CD4-positive, alpha-beta T cell treated with Interleukin-4 for 1 hour (primary cell): ENCODE measurements at places on chromosomes 1 and 21.

DNA sequence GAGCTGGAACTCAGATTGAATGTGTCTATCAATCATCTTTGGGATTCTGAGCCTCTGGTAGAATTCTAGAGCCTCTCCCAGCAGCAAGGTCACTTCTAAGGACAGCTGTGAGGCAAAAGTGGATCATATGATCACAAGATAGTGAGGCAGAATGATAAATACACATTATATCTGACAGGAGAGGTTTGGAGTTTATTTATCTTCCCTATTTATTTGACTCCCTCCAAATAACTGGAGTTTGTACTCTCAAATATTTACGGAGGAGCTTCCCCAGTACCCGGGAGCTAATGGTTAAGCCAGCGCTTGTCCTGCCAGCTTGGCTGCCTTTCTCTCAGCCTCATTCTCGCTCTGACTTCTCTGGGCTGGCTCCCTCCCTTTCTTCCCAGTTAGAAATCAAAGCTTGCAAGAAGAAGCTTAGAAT, 2.3 kb downstream of the HMGCS2 start:
- no peak for DNase-seq

GRCh38 chr1:13595411-13595810, 11.8 kb downstream of the PDPN start:
- no peak for DNase-seq

DNA sequence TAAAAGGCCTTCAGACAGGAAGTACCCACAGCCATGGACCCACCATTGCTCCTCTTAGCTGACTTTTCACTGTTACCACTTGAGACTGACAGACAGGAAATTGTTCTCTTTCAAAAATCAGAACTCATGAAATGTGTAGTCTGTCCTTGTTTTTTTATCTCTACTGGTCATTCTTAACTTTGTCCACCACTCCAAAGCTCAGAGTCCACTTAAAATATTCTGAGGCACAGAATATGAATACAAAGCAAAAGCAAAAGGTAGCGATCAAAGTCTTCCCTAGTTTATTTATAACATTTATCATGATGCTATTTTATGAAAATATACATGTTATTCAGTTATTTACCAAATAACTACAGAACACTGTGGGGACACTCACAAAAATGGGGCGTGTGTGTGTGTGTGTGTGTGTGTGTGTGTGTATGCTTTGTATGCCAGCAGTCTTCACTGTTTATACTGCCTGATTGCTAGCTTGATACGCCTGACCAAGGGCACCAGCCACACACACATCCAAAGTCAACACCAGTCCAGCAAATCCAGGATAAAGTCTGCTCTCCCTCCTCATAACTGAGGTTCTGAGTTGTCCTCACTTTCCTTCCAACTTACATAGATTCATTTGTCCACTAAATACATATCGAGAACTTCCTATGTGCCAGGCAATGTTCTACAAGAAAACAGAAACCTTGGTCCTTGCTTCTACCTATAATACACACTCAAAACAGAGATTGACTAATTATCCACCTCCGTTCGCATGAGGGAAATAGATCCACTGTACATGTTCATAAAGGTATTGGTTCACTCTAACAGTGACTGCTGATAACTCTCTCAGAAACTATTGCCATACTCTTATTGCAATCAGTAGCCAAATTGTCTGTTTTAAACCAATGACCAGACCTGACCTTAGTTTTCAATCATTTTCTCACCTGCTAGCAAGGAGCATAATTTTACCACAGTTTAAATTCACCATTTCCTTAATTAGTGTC, 79.4 kb downstream of the ERICH3 start:
- DNase-seq, result no peak

DNA sequence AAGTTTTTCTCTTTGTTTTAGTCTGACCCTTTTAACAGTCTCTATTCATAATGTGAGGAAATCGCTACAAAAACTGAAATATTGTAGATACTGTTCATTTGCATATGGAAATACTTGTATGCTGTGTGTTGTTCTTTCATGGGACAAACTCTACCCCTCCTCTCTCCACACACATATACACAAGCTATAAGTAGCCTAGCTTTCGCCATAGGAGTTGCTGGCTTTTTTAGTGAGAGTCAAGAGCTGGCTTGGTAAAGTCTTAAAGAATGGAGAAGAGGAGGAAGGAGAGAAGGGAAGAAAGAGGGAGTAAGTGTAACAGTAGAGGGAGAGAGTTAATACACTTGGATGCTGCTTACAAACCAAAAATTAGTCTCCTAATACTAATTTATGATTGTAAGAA, 115.6 kb downstream of the RABGAP1L start:
- no peak for DNase-seq

GRCh38 chr1:20037877-20038276, 32.1 kb upstream of the PLA2G5 start:
- DNase-seq, result no peak

- DNase-seq, result no peak
Observed at GRCh38 chr1:109621379-109622136, 1.9 kb downstream of the AMPD2 start.

GRCh38 chr1:33824971-33825370, 38.9 kb upstream of the HMGB4 start:
- no peak for DNase-seq

GRCh38 chr1:236904892-236905741, 99.1 kb downstream of the MT1HL1 start:
- no peak for DNase-seq

DNA sequence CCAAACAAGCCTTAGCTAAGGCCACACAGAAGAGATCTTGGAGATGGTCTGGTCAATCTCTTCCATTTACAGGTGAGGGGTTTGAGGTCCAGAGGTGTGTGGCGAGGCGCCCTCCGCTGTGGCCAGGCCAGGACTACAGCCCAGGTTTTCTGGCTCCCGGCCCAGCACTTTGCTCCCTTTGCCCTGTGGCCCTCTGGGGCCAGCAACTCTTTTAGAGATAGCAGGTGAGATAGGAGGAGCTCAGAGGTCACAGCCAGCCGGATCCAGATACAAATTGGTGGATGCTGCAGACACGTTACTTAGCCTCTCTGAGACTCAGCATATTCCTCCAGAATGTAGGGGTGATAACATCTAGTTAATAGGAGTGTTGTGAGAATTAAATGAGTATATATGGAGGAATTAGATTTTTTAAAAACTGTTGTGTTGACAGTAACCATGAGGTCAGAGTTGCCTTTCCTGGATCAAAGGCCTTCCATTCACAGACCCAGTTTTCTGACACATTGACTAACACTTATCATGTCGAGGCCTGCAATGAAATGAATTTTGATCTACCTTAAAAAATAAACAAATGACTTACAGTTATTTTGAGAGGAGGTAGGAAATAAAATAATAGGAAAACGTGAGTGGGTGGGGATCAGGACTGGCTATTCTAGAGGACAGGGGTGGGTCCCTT, 16.6 kb downstream of the TEX35 start:
- DNase-seq, result no peak

- DNase-seq, result no peak
Observed at GRCh38 chr1:100671601-100672000, 47.9 kb upstream of the VCAM1 start.

- no peak for DNase-seq
Observed at GRCh38 chr1:103069201-103069600, 39.1 kb downstream of the COL11A1 start.

GRCh38 chr1:72526926-72527325, 244.6 kb upstream of the NEGR1 start:
- DNase-seq, result no peak

GRCh38 chr1:210841926-210842625, 291.9 kb downstream of the KCNH1 start:
- DNase-seq, result no peak

DNA sequence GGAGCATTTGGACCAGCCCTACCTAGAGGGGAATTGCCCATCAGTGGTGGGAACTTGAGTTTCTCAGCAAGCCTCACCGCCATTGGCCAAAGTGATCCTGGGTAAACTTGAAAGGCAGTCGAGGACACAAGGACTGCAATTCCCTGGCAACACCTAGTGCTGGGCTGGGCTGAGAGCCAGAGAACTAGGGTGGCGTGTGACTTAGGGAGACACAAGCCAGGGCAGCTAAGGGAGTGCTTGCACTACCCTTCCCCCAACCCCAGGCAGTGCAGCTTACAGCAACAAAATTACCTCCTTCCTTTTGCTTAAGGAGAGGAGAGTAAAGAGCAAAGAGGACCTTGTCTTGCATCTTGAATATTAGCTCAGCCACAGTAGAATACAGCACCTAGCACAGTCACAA, 176.9 kb upstream of the PRMT6 start:
- no peak for DNase-seq
